Endothelial cell of umbilical vein (primary cell): ENCODE measurements at places on chromosomes 3 and 15. TPM values are rescaled to one million over a fixed set of nuclear protein-coding genes. Genes with fewer than 3 reads are reported as not detected.

GRCh38 chr3:72591522-72592421, 256.5 kb downstream of the SHQ1 start:
- no peaks in the 10 kb centered on the region for H3K4me1 ChIP-seq
- H3K36me3 ChIP-seq: no peaks in the 10 kb centered on the region
- no peak overlapping the region for H3K27ac ChIP-seq
- no peak overlapping the region for H3K4me3 ChIP-seq

DNA sequence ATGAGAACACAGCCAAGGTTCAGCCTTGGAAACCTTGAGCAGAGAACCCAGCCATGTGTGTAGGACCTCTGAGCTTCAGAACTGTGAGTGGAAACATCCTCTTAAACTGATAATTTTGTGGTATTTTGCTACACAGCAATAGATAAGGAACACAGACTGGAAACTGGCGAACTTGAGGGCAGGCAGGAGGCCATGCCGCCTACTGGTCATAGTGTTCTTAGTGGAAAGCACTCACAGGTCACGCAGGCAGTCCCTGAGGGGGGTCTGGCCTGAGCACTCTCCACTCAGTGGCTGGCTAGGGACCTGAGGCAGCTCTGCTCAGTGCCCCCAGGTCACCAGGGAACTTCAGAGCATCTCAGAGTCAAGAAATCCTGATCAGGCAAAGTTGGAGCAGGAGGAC, 9.7 kb upstream of the XIRP1 start:
- H3K4me1 ChIP-seq: no peaks in the 10 kb centered on the region
- DNase-seq: no peak
- H3K36me3 ChIP-seq: no peaks in the 10 kb centered on the region
- no peak overlapping the region for H3K4me3 ChIP-seq
- H3K27me3 ChIP-seq: peaks cover 12% of the 10 kb centered on the region
- no peak overlapping the region for H3K27ac ChIP-seq

DNA sequence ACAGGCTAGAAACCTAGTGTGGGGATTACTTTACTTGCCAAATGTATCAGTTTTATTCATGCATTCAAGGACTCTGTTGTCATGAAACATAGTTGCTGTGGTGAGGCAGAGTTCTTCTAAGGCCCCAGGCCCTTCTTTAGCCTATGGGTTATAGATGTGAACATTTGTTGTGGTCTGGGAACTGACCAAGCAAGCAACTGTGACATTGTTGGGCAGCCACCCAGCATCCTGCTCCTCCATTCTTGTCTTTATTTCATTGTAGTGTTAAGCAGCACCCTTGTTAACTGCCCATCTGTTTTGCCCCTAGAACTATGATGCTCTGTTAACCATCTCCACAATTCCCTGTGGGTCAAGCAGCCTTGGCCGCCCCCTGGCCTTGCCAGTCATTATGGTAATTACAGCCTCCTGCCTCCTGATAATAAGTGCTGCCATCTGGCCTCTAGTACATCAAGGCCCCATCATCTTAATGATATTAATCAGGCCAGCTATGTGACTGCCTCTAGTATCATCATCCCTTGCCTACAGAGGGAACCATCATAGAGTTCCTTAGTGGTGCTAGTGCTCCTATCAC, 12.2 kb upstream of the IFT57 start:
- no peaks in the 10 kb centered on the region for H3K27me3 ChIP-seq
- no peak for DNase-seq
- H3K27ac ChIP-seq: no peak overlapping the region
- H3K36me3 ChIP-seq: no peaks in the 10 kb centered on the region
- H3K4me1 ChIP-seq: no peaks in the 10 kb centered on the region
- no peak overlapping the region for H3K4me3 ChIP-seq

DNA sequence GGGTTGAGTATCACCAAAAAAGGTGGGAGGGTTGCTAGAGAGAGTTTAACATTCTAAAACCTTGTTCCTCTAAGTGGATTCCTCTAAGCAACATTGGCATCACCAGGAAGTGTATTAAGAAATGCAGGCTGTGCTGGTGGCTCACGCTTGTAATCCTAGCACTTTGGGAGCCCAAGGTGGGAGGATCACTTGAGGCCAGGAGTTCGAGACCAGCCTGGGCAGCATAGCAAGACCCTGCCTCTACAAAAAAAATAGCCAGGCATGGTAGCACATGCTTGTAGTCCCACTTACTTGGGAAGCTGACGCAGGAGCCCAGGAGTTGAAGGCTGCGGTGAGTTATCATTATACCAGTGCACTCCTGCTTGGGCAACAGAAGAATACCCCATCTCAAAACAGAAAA, 4.6 kb downstream of the MYNN start:
- peaks cover 13% of the 10 kb centered on the region for H3K4me1 ChIP-seq
- no peak for DNase-seq
- no peak overlapping the region for H3K4me3 ChIP-seq
- no peak overlapping the region for H3K27ac ChIP-seq
- peaks cover 3% of the 10 kb centered on the region for H3K36me3 ChIP-seq
- no peaks in the 10 kb centered on the region for H3K27me3 ChIP-seq

GRCh38 chr15:27196691-27197090, 225.7 kb downstream of the GABRG3 start:
- no peak overlapping the region for H3K4me3 ChIP-seq
- no peaks in the 10 kb centered on the region for H3K36me3 ChIP-seq
- H3K27ac ChIP-seq: no peak overlapping the region
- H3K4me1 ChIP-seq: no peaks in the 10 kb centered on the region
- DNase-seq: no peak
- no peaks in the 10 kb centered on the region for H3K27me3 ChIP-seq

GRCh38 chr3:16513141-16514020, at the start of gene RFTN1:
Gene RFTN1 (minus strand): TSS chr3:16513699. CDS start chr3:16493869, 19,830 bp downstream.
- H3K36me3 ChIP-seq: no peaks in the 10 kb centered on the region
- peak within 1 kb of the TSS; percentile 66 for H3K27ac ChIP-seq
- peaks cover 25% of the 10 kb centered on the region for H3K4me1 ChIP-seq
- no peaks in the 10 kb centered on the region for H3K27me3 ChIP-seq
- DNase-seq: peak; percentile 50

- DNase-seq: no peak
- peaks cover 75% of the 10 kb centered on the region for H3K4me1 ChIP-seq
- no peak overlapping the region for H3K4me3 ChIP-seq
These were observed 23.9 kb downstream of the EHD4 start for GRCh38 chr15:41948490-41948889.

DNA sequence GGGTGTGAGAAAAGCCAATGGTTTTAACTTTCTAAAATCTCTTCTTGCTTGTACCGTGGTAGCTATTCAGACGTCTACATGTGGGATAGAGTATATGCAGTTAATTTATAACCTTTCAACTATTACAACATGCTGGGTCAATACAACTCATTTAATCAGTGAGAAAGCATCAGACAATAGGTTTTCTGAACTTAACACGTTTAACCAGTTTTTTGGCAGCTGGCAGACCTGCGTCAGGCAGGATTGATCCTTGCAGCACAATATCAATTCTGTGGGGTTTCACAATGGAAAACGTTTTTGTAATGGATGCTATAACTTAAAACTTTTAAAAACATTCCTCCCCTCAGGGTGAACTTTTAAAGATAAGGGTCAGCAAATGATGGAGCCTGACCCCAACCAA, 6.5 kb downstream of the GNB5 start:
- H3K36me3 ChIP-seq: no peaks in the 10 kb centered on the region
- DNase-seq: no peak
- no peak overlapping the region for H3K4me3 ChIP-seq
- H3K27me3 ChIP-seq: no peaks in the 10 kb centered on the region

- no peaks in the 10 kb centered on the region for H3K27me3 ChIP-seq
- no peaks in the 10 kb centered on the region for H3K36me3 ChIP-seq
- H3K4me3 ChIP-seq: no peak overlapping the region
- no peak for DNase-seq
- H3K27ac ChIP-seq: no peak overlapping the region
These were observed 66.7 kb upstream of the XCR1 start for GRCh38 chr3:46093966-46094365.

- H3K4me3 ChIP-seq: no peak overlapping the region
- no peaks in the 10 kb centered on the region for H3K27me3 ChIP-seq
- no peak overlapping the region for H3K27ac ChIP-seq
- H3K4me1 ChIP-seq: peaks cover 7% of the 10 kb centered on the region
- H3K36me3 ChIP-seq: no peaks in the 10 kb centered on the region
These were observed 14.8 kb upstream of the FOXP1 start for GRCh38 chr3:71598292-71598691.

DNA sequence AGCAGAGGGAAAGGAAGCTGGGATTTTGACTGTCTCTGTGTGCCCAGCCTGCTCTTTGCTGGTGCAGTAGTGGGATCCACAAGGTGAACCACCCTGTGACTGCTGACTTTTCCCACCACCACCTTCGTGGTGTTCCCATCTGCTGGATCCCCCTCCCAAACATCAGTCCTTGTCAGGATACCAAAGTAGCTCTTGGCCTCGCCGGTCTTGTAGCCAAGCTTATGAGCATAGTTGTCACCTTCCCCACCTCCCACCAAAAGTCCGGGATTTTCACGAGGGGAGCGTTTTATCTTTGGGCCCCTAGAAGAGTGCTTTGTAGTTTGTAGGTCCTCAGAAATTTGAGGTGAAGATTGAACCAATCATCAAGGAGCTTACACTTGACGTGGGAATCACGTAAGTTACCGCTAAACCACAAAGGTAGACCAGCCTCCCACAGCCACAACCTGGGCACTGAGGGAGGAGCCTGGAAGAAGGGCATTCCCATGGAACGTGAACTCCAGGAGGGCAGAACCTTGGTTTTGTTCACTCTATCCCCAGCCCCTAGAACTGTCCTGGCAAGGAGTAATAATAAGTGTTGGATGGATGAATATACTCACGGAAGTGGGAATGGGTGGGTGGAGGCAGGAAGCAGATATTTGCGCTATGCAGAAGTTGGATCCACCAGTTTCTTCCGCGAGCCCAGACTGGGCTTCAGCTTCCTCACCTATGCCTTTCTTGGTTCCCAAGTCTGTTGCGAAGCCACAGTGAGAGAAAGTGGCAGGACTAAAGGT, 814 bp upstream of the TEX264 start:
- peak overlapping the region; percentile 88 for H3K4me3 ChIP-seq
- no peaks in the 10 kb centered on the region for H3K27me3 ChIP-seq
- no peaks in the 10 kb centered on the region for H3K36me3 ChIP-seq
- DNase-seq: no peak

DNA sequence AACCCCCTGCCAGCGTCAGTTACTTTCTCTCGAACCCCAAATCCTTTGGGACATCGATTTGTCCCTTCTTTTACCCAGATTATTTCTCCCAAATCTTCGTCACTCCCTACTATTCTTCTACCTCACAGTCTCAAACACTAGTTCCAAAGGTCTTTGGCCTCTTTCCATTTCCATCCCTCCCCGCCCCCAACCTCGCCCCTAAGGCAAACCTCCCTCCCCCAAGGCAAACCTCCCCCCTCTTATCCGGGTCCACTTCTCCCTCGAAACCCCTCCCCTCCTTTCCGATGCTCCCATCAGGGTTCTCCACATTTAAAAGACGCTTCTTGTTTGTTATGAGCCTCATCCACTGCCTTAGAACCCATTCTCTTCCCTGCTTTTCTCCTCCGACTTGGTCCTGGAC, 583 bp downstream of the EAF1 start:
- peaks cover 17% of the 10 kb centered on the region for H3K4me1 ChIP-seq
- H3K27ac ChIP-seq: peak overlapping the region; percentile 47
- no peaks in the 10 kb centered on the region for H3K27me3 ChIP-seq
- peak overlapping the region; percentile 86 for H3K4me3 ChIP-seq
- H3K36me3 ChIP-seq: peaks cover 5% of the 10 kb centered on the region
- DNase-seq: no peak

DNA sequence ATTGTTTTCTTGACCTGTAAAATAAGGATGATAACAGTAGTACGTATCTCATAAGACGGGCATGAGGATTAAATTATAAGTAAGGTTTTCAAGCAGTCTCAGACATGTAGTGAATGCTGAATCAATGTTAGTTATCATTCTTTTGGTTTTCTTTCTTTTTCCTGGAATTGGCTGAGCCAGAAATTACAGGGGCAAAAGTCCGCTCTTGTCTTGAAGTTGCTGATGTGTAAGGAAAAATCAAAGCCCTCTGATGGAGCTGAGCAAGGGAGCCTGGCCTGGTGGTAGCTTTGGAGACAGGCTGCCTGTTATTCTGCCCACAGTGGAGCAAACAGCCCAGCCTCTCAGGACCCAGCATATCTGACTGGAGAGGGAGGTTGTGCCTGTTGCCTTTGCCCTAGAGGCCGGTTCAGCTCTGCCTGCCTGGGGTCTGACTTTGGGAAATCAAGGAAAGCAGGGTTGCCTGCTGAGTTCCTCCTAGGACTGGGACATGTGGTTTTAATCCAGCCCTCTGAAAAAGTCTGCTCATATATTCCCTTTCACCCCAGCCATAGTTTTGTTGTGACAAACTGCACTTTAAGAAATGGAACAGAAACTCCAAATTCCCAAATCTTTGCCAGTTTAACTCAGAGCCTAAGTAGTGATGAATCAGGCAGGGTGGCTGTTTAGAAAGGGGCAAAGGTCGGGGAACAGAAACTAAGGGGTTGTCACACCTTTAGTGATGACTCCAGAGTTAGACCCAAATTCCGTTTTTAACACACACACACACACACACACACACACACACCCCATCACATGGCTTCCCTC, 40.1 kb downstream of the GASK1A start:
- no peaks in the 10 kb centered on the region for H3K27me3 ChIP-seq
- H3K36me3 ChIP-seq: no peaks in the 10 kb centered on the region

GRCh38 chr3:160401291-160402095, 2.0 kb downstream of the SMC4 start:
- H3K4me1 ChIP-seq: peaks cover 27% of the 10 kb centered on the region
- peak overlapping the region; percentile 77 for H3K4me3 ChIP-seq
- no peaks in the 10 kb centered on the region for H3K27me3 ChIP-seq

DNA sequence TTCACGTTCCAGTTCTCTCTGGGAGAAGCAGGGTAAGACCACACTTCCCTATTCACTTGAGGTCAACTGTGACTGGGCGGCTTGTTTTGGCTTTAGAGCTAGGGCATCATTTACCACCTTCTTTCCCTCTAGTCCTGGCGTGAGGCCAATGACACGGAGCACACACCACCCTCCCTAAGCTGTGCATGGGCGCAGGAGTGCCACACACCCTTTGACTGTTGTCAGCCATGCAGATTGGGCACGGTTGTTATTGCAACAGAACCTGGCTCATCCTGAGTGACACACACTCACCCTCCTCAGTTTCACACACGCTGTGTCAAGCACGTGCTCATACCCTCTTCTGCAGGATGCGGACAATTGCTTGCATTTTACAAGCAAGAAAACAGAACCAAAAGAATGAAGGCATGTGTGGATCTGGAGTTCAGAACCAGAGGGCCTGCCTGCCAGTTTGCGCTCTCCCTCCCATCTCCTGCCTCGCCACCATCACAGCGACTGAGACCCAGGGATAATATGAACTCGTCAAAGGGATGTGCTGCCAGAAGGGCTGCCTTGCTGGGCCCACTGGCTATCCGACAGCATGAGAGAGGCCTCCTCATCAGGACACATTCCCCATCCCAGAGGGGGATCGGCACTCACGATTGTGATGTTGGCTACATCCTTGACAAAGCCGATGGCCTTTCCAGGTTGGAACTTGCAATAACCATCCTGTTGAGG, 17.6 kb downstream of the CTSH start:
- H3K27me3 ChIP-seq: no peaks in the 10 kb centered on the region
- no peak overlapping the region for H3K4me3 ChIP-seq
- no peaks in the 10 kb centered on the region for H3K4me1 ChIP-seq
- H3K27ac ChIP-seq: no peak overlapping the region
- DNase-seq: no peak
- H3K36me3 ChIP-seq: no peaks in the 10 kb centered on the region

The SOX14 gene
- not detected in 2 replicates for total RNA-seq

The NUP210 gene
- 0.84 and 1.4 TPM in 2 replicates for total RNA-seq

The RUBCN gene
- 22.9 and 25.8 TPM in 2 replicates for total RNA-seq

The CASR gene
- not detected in 2 replicates for total RNA-seq
